NB4 (cell line): ENCODE measurements at places on chromosomes 7 and 10.

GRCh38 chr10:112412696-112413095 lies 34.0 kb downstream of the ZDHHC6 start:
- DNase-seq, result no peak

- DNase-seq, result no peak
These were observed 700.4 kb upstream of the KCND2 start for GRCh38 chr7:119572541-119572940.

- peak; percentile 33 for DNase-seq
These were observed 109.4 kb downstream of the EEPD1 start for GRCh38 chr7:36262309-36263094.

DNA sequence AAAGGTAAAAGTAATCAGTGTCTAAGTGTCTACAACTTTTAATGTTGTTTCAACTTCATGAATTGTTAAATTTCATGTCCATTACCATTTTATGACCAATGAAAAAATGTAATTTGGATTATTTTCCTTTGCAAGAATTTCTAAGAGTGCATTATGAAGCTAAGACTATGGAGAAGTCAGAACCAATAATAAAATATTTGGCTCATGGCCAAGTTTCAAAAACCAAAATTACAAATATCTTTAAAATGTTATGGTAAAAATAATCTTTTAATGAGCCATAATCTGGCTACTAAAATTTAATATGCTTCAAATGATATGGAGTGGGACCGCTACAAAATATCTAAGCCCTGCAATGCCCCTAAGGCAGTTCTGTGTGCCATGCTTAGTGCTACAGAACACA lies 294.1 kb upstream of the SMIM30 start:
- DNase-seq, result no peak

GRCh38 chr10:693506-693905 lies 4.0 kb upstream of the DIP2C start:
- DNase-seq, result no peak

DNA sequence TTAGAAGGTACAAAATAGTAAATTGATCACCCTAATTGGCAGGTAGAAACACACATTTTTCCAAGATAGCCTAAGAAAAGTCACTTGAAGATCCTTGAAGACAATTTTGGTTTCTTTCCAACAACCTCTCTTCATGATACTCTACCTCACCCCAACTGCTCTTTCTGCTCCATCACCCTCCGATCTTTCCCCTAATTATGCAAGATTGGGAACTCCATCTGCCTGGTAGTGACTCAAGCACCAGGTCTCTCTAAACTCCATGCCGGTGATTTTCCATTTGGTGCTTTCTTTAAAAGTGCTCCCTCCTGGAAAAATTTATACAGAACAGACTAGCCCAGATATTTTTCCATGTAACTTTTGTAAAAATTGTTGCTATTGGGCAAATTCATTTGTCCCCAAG lies 1.1 kb upstream of the AKR1B1 start:
- DNase-seq, result no peak

GRCh38 chr10:96512524-96513304 lies 1.0 kb downstream of the TLL2 start:
- DNase-seq, result peak; percentile 41
